ENCODE measurements at places on chromosomes 4 and X.
A peak's percentile ranks its signal among the peaks of the same experiment; 100 is the strongest.

DNA sequence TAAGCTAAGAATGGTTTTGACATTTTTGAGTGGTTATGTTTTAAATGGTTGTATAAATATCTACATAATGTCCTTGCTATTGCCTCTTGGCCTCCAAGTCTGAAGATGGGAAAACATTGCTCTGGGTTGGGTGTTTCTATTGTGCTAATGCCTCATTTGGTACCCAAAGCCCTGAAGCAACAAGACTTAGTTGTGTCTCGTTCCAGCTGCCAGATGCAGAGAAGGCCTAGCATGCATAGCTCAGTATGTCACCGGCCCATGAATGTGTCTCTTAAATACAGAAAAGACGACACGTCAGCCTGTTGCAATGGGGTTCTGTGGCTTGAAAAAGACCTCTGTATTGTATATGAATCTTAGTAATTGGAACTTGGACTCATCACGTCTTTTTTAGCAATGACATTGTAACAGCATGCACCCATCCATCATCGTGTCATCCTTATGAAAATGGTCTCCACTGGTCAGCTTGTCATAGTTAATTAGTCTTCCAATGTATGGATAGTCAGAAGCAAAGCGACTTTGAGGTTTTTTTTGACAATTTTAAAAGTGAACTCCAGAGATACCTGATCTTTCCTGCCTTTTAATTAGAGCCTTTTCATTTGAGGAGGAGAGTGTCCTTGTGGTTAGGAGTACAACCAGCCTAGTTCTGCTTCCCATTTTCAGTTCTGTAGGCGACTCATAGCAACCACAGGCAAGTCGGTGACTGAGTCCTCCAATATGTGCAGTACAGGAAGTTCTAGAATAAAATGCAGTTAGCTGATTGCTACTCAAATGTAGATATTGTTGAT, 126.4 kb upstream of the GATB start:
- no peak for DNase-seq

- DNase-seq: no peak
These were observed 6.0 kb downstream of the PALLD start for GRCh38 chr4:168502861-168503260.

DNA sequence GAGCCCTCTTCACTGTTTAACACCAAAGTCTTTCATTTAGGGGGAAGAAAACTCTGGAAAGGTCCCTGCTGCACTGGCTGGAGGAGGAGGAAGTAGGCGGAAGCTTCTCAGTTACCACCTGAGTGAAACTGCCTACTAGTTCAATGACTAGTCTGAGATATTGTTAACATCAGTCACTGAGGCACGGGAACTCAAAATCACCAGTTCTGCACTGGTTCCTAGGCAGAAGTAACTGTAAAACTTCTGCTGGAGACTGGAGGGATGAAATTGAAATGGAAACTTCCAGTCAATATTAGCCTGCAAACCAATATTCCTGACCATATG, 178.3 kb downstream of the SNCA start:
- DNase-seq: no peak

- no peak for DNase-seq
These were observed 156.9 kb downstream of the AFAP1 start for GRCh38 chr4:7782783-7783182.

DNA sequence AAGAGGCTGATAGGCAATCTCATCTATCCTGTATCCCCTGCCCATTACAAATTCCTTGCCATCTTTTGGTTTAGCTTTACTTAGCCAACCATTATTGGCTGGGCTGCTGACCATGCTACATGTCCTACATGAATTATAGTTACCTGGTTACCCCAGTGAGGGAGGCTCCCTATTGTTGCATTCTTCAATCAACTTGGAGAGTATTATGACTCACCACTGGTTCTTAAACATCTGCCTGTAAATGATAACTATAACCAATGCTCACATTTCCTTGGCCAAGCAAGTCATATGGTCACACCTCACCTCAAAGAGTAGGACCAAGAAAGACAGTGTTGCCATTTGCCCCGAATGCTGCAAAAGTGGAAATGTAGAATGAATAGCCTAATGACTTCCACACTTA, 297.6 kb downstream of the IL15 start:
- DNase-seq: no peak

DNA sequence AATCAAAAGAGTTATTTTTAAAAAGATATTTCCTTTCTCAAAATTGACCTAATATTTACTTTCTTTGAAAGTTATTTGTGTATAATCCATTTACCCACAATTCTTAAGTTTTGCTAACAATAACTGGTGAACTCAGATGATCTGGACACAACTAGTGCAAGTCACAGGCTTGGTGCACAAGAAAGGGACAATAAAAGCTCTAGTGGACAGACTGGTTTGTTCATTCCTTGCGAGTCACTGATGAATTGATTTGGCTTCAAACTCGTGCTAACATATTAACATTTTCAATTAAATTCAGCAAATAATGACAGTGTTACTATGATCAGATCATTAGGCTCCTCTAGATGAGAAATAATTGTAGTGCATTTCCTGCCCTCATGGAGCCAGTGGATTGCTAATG, 169.2 kb downstream of the BMPR1B start:
- no peak for DNase-seq

- DNase-seq: no peak
These were observed 19.8 kb upstream of the DDX3X start for GRCh38 chrX:41314204-41314603.

DNA sequence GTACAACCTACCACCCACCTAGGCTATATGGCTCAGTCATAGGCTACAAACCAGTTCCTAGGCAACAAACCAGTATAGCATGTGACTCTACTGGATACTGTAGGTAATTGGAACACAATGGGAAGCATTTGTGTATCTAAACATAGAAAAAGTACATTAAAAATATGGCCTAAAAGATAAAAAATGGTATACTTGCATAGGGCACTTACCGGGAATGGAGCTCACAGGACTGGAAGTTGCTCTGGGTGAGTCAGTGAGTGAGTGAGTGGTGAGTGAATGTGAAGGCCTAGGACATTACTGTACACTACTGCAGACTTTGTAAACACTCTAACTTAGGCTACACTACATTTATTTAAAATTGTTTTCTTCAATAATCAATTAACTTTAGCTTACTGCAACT, 139.2 kb upstream of the RBPJ start:
- no peak for DNase-seq

DNA sequence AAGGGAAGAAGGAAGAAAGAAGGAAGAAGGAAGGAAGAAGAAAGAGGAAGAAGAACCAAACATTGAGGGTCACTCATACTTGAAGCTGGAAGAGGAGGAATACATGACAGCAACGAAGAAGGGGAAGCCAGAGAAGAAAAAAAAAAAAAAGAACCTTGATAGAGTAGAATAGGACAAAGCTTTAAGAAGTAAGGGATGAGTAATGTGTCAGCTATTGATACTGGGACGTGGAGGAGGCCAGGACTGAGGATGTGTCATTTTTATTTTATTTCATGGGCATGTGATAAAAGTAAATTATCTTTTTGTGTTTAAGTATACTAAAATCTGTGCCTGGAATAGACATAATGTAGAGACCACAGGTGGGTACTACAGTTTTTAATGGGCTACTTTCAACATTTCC, 6.4 kb downstream of the EDA2R start:
- no peak for DNase-seq

GRCh38 chr4:142396279-142396678, 449.8 kb downstream of the INPP4B start:
- DNase-seq: no peak

DNA sequence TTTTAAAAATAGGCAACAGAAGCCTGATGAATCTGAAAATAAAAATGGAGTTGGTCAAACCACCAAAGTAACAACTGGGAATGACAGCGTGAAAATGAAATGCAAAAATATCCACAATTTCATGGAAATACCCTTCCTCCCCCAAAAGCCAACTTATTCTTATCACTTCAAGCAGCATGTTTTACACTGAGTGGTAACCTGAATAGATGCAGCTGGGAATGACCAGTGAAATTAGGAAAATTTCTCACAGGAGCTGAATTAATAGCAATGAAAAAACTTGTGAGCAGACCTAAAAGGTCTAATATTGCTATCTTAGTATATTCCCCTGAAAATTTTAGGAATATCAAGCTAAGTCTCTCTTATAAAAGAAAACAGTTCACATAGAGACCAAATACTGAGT, 239.0 kb downstream of the PCDH18 start:
- no peak for DNase-seq

DNA sequence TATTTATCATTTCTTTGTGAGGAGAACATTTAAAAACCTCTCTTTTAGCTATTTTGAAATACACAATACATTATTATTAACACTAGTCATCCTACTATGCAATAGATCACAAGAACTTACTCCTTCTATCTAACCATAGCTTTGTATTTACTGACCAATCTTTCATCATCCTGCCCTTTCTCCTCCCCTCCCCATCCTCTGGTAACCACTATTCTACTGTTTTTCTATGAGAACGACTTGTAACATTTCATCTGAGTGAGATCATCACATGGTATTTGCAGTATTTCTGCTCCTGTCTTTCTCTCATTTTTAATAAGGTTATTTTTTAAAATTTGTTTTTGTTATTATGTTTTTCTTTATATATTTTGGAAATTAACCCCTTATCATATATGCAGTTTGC, 331.8 kb downstream of the TEX13C start:
- DNase-seq: no peak

- DNase-seq: no peak
These were observed 59.7 kb upstream of the WDR44 start for GRCh38 chrX:118286066-118286762.

DNA sequence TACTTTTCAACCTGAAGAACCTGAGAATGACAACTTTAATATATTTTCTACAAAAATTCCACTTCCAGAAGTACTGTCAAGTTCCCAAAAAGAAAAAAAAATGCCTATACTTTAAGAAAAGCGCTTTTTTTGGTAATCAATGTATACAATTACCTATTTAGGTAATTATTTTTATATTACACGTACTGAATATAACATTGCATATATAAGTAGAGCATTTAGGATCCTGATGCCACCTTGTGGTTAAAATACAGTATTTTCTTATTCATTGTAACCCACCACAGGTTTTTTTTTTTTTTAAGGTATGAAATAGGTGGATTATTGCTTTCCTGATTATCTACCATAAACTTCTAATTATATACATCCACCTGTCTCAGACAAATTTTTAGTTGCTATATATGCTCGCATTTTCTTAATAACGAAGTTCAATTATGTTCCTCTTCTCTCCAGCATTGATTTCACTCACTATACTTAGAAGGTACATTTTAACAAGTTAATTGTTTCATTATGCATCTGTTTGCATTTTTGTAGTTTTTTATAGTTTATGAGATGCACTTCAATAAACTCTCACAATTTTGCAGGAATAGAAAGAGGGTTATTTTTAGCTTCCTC, 5.2 kb downstream of the MAP9 start:
- no peak for DNase-seq

- DNase-seq: no peak
These were observed 568.3 kb upstream of the SLIT2 start for GRCh38 chr4:19683426-19683825.

GRCh38 chr4:116016201-116016600, 902.8 kb upstream of the NDST4 start:
- DNase-seq: peak; percentile 84

DNA sequence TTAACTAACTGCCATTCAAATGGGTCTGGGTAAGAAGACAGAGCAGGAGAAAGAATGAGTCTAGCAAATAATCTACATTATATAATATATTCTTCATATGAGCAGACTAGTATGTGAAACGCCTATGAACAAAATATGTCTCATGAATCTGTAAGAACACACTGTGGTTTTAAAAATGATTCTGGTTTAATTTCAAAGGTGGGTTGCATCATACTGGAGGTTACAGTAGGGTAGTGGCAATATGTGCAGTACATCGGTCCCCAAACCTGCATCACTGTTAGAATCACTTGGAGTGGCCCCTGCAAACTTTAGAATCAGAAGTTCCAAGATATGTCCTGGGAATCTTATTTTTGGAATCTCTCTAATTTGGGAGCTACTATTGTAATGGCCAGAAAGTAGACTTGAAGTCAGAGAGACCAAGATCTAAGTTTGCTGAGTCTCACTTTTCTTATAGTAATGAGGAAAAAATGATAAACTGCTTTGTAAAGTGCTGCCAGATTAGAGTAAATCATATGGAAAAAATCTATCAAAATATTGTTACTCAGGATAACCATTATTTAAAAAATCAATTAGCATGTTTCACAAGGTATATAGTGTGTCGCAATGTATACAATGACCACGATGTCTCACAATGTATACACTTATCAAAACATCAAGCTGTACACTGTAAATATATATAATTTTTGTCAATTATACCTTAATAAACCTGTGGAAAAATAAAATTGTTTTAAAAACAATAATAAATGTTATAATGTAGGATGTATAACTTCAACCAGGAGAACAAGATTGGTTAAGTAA, 37.9 kb upstream of the ARSJ start:
- DNase-seq: no peak

DNA sequence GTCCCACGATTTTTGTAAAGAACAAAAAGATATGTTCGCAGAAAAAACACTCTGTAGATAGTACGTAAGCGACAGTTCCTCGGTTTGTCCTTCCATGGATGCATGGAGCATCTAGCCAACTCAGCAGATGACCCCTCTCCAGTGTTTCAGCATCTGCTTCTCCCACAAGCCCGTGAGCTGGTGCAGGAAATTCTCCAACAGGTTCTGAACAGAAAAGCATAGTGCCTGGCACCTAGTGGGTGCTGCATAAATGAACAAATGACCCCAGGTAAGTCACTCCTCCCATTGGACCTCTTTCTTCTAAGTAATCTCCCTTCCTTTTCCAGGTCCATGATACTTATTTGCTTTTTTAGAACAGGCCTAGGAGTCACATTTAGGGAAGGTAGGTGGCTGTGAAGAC, 966 bp upstream of the KIAA0232 start:
- no peak for DNase-seq
